ENCODE measurements at places on chromosomes 12 and 14.

- no peak for DNase-seq
Observed at GRCh38 chr14:100731011-100731670, 4.4 kb downstream of the DLK1 start.

DNA sequence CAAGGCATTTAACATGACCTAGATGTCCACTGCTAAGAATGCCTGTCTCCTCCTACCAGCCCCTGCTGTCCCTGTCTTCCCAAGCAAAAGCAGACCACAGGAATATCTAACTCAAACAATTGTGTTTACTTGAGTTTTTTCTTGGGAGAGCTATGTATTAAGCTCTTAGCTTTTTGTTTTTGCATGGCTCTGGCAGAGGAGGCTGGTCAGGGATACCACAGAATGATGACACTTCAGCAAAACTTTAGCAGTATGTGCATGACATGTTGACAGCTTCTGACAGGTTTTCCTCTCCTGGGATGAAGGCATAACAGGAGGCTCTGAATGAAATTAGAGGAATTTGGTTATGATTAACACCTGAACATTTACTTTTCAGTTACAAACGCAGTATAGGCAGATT lies 6.9 kb downstream of the TMBIM6 start:
- peak; percentile 37 for DNase-seq

- no peak for DNase-seq
Observed at GRCh38 chr14:39381366-39381765, 50.9 kb downstream of the FBXO33 start.

- DNase-seq, result no peak
Observed at GRCh38 chr12:14695715-14696141, 671 bp downstream of the GUCY2C start.

DNA sequence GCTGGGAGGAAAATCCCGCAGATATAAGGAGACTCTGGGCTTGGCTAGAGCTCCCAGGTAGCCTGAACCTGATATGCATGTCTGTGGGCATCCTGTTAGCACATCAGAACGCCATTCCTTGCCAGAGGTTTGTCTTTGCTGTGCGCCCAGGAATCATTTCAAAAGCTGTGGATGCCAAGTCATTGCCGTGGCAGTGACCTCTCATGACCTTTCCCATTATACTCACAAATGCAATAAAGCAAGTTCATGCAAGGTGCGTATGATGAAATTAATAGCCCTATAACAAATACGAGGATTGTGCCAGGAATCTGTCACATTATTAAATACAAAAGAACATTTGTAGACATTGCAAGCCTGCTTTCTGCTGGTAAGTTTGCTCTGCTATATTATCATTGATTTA lies 229.1 kb upstream of the PELI2 start:
- DNase-seq, result no peak

DNA sequence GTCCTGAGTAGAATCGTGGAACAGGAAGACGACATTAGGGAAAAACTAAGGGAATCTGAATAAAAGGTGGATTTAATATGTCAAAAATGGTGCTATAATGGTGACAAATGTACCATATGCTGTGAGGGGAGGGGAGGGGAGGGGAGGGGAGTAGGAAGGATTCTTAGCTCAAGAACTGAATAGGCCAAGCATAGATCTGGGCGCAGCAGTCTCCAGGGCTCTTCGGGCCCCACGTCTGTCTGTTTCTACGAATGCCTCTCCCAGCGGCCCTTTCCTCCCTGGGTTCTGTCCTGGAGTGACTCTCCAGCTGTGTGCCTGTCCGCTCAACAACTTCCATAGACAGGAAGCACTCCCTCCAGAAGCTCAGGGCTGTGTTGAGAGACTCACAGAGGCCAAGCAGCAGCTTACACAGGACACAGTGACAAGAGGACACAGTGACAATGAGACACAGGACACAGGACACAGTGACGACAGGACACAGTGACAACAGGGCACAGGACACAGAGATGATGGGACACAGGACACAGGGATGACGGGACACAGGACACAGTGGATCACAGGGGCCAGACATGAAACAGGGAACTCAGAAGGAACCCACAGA lies 42.4 kb upstream of the PPP2R5C start:
- no peak for DNase-seq

DNA sequence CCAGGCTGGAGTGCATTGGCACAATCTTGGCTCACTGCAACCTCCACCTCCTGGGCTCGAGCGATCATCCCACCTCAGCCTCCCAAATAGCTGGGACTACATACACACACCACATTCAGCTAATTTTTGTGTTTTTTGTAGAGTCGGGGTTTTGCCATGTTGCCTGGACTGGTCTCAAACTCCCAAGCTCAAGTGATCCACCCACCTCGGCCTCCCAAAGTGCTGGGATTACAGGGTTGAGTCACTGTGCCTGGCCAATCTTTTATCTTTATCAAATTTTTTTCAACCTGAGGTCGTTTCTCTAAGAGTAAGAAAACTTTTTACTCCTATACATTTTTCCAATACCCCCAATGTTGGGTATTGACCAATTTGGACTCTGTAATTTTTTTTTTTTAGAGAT lies 40.0 kb upstream of the NAP1L1 start:
- DNase-seq, result no peak

DNA sequence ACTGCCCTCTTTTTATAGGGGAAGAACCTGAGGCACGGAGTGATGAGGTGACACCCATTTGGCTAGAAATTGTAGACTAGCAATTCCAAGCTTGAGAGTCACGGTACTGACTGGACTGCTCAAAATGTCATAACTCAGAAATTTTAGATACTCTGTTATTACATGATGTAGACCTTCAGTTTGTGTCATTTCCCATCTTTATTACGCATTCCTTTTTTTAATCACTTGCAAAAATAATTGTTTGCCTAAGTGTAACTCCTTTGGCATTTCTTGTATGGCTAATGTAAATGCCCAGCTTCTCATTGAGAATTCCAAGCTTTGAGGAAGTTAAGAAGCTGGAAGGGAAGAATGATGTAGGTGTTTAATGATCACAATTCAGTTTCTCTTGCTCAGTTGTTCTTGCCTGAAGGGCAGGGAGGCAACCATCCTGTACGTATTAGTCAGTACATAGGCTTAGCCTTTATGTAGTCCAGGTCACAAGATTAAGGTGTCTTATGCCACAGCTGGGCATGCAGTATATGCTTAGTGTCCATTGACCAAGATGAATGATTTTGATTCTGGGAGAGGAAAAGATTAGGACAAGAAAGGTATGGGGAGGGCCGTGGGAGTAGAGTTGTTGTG lies 68.2 kb upstream of the EVL start:
- no peak for DNase-seq

GRCh38 chr14:88477513-88478250 lies 77.1 kb downstream of the PTPN21 start:
- DNase-seq, result no peak

- no peak for DNase-seq
Observed at GRCh38 chr14:93090826-93091555, 24.7 kb downstream of the ITPK1 start.

DNA sequence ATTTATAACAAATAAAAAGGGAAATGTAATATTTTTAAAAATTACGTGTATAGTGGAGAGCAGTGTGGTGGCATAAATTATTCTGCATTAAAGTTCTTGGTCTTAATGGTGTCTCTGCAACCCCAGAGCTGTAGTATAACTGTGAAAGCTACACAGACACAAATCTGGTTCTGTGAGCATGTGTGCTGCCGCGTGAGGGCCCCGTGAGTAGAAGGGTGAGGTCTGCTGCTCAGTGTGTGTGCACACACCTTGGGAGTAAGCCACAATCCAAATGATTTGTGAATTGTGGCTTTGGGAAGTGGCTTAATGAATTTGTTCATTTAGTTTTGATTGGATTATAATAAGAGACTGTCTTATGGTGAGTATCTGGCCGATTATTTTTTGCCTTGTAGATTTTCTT lies 16.8 kb downstream of the PELI2 start:
- no peak for DNase-seq
